Stimulated activated CD4-positive, alpha-beta T cell treated with anti-CD3 and anti-CD28 coated beads, Interleukin-1b, Interleukin-23, amount 100 ng/mL, for 48 hours (primary cell): ENCODE measurements at places on chromosomes 1 and 21.

GRCh38 chr21:45410151-45410864 lies 5.3 kb downstream of the COL18A1 start:
- no peak for DNase-seq

- no peak for DNase-seq
Observed at GRCh38 chr1:67190410-67190809, 24.2 kb downstream of the IL23R start.

DNA sequence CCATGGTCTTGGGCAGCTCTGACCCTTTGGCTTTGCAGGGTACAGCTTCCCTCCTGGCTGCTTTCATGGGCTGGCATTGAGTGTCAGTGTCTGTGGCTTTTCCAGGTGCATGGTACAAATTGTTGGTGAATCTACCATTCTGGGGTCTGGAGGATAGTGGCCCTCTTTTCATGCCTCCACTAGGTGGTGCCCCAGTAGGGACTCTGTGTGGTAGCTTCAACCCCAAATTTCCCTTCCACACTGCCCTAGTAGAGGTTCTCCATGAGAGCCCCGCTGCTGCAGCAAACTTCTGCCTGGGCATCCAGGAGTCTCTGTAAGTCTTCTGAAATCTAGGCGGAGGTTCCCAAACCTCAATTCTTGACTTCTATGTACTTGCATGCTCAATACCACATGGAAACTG lies 494.5 kb upstream of the LRRC7 start:
- DNase-seq, result no peak

DNA sequence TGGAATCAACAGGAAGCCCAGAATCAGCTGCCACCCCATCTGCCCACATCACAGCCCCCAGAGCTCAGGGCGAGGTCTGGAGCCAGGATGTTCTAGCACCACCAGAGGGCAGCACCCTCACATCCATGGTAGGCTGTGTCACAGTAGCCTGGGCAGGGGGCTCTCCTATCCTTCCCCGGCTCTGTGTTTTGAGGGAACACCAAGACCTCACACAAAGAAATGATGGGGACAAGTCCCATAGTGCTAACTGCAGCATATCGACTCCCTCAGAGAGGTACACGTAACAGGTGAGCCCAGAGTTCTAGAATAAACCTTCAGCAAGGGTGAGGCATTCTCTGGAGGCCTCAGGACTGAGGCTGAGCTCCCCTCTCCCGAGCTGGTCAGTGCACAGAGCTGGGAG lies 2.3 kb upstream of the KCNC4 start:
- peak; percentile 75 for DNase-seq

DNA sequence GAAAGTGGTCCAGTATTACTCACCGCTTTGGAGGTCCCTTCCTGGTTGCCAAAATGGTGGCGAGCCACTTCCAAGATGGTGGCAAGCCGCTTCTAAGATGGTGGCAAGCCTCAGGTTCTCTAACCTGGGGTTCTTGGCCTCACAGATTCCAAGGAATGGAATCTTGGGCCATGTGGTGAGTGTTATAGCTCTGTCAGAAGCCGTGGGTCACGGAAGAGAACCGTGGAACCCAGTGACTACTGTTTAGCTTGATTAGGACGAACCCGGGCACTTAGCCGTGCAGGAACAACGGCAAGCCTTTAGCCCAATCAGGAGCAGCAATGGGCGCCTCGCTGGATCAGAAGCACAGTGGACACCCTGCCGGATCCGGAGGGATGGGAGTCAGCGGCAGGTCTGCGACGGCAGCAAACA lies 356.2 kb upstream of the TMPRSS15 start:
- DNase-seq, result no peak

DNA sequence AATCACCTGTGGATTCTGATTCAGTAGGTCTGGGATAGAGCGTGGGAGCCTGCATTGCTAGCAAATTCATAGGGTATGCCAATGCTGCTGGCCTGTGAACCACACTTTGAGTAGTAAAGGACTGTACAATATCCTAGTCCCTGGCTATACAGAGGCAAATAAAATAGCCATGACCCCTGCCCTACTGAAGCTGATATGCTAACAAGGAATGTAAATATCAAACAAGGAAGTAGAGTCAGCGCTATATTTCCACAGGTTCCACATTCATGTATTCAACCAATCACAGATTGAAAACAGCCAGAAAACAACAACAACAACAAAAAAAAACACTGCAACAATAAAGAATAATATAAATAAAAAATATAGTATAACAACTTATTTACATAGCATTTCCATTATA lies 77.8 kb downstream of the TM2D1 start:
- no peak for DNase-seq

GRCh38 chr1:154912755-154913154 lies 23.8 kb downstream of the PMVK start:
- DNase-seq, result no peak

- DNase-seq, result no peak
Observed at GRCh38 chr21:26490771-26491170, 82.3 kb downstream of the CYYR1 start.

DNA sequence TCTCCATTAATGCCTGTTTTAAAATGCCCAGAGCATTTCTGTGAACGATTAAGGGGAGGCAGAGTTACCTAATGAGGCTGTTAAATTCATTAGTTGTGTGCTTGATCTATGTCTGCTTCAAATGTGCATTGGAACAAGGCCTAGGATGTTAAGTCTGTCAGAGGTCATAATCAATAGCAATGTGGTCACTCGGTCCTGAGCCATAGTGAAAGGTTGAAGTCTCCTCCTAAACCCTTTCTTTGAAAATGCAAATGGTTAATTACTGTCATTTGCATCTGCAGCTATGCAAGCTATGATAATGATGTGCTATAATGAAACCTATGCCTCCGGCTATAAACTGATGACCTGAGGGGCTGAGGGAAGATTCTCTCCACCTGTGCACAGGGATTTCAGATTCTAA lies 114.2 kb upstream of the NR5A2 start:
- no peak for DNase-seq

GRCh38 chr1:230375780-230376179 lies 50.4 kb downstream of the PGBD5 start:
- no peak for DNase-seq

DNA sequence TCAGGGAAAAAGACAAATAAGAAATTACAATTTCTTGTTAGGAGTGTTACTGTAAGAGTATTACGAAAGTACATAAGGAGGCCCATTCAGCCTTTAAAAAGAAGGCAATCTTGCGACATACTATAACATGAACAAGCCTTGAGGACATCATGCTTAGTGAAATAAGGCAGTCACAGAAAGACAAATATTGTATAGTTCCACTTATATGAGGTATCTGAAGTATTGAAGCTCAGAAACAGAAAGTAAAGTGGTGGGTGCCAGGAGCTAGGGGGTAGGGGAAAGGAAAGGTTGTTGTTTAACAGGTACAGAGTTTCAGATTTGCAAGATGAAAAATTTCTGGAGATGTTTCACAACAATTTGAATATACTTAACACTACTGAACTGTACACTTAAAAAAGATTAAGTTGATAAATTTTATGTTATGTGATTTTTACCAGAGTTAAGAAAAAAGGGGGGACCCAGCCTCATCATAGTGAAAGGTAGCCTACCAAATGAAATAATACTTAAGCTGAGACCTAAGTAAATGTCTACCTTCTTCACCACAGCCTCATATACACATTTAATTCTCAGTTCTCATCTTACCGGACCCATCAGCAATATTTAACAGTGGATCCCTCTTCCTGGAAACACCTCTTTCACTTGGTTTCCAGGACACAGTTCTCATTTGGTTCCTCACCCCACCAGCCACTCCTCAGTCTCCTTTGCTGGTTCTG lies 19.5 kb downstream of the USP24 start:
- DNase-seq, result no peak

GRCh38 chr1:200888349-200888838 lies 6.3 kb upstream of the INAVA start:
- peak; percentile 65 for DNase-seq

- no peak for DNase-seq
Observed at GRCh38 chr1:209653915-209654351, 1.7 kb upstream of the LAMB3 start.

DNA sequence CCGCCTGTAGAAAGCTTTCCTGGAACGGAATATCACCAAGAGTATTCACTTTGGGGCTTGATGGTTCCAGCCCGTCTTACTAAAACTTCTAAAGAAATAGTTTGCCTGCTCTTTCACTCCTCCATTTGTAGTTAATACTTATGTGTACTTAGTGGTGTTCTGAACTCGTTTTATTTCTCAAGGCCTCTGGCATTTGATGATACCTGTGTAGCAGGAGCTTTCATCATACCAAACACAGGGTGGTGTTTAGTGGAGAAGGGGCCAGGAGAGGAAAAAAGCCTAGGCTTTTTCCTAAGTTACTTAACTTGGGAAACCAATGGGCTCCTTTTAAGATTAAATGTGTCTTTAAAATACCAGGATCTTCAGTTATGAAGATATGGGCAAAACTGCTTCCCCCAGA lies 74.3 kb downstream of the RPS6KA1 start:
- DNase-seq, result no peak

- DNase-seq, result no peak
Observed at GRCh38 chr1:48785869-48786268, 9.2 kb upstream of the BEND5 start.

GRCh38 chr1:64550510-64550909 lies 80.6 kb downstream of the CACHD1 start:
- DNase-seq, result no peak

DNA sequence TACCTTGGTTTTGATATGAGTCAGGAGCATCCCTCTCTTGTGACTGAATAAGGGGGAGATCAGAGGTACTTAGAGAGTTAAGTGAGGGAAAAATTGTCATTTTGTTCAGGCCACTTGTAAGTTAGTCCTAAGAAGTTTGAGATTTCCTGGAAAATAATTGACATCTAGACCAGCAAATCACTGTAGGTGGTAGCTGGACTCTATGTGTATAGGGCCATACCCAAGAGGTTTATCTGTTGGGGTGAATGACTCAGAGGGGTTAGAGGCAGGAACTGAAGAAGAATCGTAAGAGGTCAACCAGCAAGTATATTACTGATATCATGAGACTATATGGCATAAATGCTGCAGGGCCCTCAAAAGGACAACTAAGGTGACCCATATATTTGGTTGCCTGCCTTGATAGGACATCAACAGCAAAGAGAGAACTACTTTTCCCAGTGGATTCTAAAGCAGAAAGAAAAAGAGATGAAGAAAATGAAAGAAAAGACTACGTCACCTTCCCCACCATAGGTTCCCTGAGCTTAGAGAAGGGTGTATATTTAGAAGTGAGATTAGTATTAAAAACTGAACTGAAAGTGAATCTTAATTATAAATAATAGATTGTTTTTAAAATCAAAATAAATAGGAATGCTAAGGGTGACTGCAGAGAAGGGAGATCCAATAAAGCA lies 8.0 kb upstream of the RNPC3 start:
- DNase-seq, result no peak

- no peak for DNase-seq
Observed at GRCh38 chr1:33825506-33825905, 38.4 kb upstream of the HMGB4 start.

DNA sequence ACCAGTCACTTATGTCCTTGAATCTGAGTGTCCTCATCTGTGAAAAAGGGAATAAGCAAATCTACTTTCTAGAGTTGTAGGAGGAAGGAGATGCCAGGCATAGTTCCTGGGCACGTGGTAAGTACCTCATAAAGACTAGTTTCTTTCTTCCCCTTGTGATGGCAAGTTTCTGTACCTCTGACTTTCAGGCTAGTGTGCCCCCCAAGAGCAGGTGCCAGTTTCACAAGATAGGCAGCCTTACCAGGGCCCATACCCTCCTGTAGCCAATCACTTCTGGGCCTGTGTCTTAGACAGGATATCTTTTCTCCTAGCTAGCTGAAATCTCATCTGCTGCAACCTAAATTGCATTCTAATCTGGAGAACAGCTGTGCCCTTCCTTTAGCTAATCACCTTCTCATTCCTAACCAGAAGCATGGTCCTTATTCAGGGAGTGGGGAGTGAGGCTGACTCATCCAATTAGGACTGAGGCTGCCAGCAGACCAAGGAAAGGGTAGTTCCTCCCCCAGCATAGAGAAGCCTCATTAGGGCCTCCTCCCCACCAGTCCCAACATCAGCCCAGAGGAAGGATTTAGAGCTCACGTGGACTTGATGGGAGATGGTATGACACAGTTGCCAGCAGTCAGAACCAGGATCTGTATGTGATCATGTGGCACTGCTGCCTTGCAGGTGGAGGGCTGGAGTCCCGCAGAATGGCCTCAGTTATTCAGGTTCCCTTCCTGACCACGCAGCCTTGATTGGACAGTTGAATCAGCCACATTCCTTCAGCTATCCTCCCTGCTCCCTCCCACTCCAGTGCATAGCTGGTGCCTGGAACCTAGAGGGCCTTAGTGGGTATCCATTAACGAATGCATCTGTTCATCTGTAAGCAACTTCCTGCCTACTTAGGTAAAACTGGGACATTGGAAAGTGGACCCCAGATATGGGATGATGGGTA lies 7.9 kb downstream of the KLHDC8A start:
- no peak for DNase-seq

DNA sequence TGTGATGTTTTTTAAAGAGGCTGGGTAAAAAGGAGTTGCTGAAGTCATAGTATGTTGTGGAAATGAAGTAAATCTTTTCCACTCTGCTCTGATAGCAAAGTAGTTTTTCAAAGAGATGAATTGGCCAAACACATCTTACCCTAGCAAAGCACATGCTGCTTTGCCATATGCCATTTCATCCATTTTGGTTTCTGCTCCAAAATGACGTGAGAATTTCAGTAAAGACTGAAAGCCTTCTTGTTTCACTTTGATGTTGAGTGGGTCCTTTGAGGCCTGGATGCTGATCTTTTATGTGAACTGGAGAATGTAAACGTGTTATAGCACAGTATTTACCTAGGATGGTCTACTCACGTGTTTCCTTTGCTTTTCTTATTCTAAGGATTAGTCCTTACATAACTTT lies 73.3 kb upstream of the PGD start:
- DNase-seq, result no peak

GRCh38 chr1:25544243-25544764 lies 898 bp downstream of the LDLRAP1 start:
- DNase-seq, result no peak
